ENCODE measurements at places on chromosomes 12 and 14.

DNA sequence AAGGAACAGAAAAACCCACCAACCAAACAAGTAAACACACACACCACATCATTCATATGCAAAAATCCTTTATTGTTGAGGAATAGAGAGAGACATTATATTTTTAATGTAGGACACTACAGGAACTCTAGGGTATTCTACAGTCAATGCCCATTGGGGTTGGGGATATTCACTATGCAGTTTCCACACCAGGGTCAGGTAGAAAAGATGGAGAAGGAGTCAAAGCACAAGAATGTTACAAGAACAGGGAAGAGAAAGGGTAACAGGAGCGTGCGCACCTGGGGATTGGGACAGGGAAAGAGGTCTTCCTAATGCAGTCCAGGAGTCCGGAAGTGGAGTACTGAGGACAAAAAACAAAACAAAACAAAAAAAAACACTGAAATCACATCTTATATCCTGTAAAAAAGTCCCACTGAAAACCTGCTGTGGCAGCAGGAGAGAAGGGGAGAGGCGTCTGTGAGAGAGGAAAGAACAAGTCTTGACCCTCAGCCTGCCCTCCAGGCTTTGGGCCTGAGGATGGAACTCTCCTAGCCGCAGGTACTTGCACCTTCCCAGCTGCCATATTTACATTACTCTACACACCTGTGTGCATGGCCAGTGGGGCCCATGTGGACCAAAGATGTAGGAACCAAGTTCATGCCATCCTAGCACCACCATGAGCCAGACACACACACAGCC lies 3.7 kb upstream of the ZBTB39 start:
- DNase-seq, result no peak

DNA sequence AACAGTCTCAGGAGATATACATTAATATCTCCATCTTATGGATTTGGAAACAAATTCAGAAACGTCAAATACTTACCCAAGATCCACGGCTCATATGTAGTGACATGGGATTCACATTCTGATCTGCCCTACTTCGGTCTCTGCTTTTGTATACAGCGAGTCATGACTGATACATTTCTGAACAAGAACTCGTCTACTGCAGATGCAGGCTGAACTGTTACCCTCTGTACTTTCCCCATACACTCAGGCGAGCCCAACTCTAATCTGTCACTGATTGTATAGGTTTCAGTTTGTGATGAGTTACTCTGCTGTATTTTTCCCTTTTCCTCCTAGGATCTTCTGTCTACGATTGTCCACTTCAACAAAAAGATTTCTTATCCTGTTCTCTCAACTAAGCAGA lies 441.6 kb downstream of the CCDC91 start:
- no peak for DNase-seq

DNA sequence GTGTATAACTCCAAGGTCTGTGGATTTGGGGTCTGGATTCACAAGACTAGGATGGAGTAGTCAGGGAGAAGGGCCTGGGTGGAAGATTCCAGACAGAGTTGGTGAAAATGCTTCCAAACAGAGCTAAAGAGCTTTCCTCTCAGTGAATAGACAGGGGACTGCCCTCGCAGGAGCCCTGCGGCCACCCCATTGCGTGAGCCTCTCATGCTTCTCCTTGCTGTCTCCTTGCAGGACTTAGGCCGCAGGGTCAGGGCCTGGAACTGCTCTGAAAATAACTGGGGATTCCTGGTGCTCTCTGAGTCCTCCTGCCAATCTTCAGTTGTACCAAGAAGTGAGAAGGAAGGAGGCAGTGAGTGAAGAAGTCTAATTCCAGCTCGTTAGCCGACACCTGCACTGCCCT lies 49.0 kb upstream of the KCNA1 start:
- DNase-seq, result no peak

GRCh38 chr12:62910549-62911169 lies 24.3 kb downstream of the PPM1H start:
- no peak for DNase-seq

- no peak for DNase-seq
Measured at GRCh38 chr14:20419419-20419818, 6.1 kb upstream of the TEP1 start.

GRCh38 chr14:69299286-69300035 lies 39.5 kb downstream of the GALNT16 start:
- DNase-seq, result no peak

GRCh38 chr12:84161296-84161695 lies 751.3 kb downstream of the SLC6A15 start:
- DNase-seq, result no peak

GRCh38 chr12:14991069-14991468 lies 18.2 kb downstream of the PDE6H start:
- no peak for DNase-seq

DNA sequence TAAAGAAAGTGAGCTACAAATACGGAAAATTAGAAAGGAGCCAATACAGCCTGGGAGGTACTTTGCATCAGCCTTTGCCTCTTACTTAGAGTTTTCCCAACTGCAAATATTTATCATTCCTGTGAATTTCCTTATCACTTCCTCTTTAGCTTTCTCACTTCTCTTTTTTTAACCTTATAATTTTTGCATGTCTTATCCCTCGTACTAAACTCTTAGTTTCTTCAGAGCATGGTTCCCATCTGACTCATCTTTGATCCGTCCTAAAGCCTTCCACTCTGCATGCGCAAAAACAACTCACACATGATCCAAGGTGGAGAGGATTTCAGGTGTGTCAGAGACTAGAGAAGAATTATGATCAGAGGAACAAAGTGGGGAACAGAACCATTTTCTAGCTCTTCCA lies 9.6 kb upstream of the SNAPC1 start:
- DNase-seq, result no peak

- no peak for DNase-seq
Measured at GRCh38 chr12:123398550-123399254, 14.8 kb downstream of the KMT5A start.

DNA sequence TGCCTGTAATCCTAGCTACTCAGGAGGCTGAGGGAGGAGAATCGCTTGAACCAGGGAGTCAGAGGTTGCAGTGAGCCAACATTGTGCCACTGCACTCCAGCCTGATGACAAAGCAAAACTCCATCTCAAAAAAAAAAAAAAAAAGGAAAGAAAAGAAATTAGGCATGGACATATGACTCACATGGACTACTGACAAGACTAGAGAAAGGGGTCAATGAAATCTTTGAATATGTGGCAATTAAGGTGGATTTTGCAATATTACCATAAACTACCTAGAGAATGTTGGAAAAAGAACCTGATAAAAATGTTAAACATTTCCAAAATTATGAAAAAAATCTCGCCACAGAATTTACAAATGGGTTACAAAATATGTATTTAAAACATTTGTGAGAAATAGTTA lies 873.6 kb downstream of the C12orf50 start:
- DNase-seq, result no peak

- no peak for DNase-seq
Measured at GRCh38 chr14:52380294-52380693, 66.2 kb downstream of the PTGER2 start.

GRCh38 chr14:103071544-103072251 lies 12.3 kb upstream of the LBHD2 start:
- no peak for DNase-seq

DNA sequence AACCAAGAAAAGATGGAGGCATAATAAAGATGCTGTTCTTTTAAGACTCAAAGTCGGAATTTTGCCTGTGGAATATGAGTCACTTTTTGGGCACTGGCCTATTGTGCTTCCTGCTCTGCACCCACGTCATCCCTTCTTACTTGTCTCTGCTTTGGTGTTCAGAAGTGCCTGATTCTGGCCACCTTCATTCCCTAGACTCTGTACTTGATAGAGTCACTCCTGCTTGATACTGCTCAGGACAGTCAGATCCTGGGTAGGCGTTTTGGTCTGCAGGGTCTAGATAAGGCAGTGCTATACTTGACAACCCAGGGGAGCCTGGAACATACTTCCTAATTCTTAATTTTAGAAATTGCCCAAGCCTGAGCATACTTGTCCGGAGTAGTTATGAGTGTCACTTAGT lies 1.9 kb downstream of the LRRK2 start:
- DNase-seq, result no peak

DNA sequence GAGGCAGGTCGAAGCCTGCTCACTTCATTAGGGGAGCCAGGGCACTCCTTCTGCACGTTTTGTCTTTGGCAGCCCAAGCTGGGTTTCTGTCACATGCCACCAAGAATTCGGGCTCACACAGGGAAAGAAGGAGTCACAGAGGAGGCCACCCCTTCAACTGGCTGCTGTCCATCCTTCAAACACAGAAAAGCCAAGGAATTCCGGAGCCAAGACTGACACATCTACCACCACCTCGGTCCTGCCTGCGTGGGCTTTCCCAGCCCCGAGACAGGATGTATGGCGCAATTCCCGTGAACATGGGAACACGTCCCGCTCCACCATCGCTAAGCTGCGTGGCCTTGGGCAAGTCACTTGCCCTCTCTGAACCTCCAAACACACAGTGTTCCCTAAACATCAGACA lies 70.4 kb downstream of the NCOR2 start:
- no peak for DNase-seq

DNA sequence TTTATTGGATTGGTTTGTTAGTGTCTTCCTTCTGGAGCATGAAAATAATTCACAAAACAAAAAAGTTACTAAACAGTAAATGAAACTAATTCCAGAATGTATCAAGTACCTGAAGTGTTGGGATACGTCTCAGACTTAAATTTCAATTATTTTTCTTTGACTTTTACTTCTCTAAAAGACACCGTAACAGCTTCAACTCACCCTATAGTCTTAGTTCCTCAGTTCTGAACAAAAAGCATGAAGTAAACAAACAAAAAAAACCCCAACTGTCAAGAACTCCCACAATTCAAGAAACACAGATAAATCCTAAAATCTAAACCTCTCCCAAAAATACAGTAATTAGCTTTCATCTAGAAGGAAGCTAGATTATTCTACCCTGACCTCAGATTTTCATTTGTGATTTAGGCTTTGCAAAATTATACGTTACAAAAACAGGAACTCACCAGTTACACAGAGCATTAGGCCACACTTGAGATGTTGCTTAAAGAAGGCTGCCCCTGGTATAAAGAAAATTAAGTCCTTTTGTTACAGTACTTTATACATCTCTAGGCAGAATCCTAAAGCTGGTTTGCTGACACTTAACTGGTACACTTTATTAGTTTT lies 10.2 kb downstream of the HEATR5A start:
- peak; percentile 7 for DNase-seq

GRCh38 chr12:66823857-66824570 lies 145.1 kb upstream of the GRIP1 start:
- DNase-seq, result no peak

GRCh38 chr12:62841846-62842245 lies 93.1 kb downstream of the PPM1H start:
- no peak for DNase-seq

- peak; percentile 50 for DNase-seq
Measured at GRCh38 chr12:25796523-25797000, 161.9 kb upstream of the RASSF8 start.

GRCh38 chr12:59874781-59875180 lies 279.0 kb downstream of the SLC16A7 start:
- no peak for DNase-seq
